ENCODE measurements at places on chromosomes 11 and 22. TPM values are rescaled to one million over a fixed set of nuclear protein-coding genes. Genes with fewer than 3 reads are reported as not detected.

DNA sequence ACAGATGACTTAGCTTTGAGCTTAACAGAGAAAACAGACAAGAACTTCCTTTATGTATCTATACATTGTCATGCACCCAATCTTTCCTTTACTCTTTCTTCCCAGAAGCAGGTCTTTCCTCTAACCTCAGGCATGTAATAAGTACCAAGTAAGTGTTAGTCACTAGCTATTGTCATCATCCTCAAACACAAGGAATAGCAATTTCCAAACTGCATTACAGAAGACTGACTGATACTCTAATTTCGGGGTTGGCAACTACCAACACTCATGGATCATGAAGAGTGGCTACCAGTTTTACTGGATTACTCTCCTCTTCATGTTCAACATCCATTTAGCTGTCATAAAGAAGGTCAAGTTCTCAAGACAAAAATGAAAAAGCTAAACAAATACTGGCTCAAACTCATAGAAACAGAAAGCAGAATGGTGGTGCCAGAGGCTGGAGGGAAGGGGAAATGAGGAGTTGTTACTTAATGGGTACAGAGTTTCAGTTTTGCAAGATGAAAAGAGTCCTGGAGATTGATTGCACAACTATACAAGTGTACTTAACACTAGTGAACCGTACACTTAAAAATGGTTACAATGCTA lies 111.6 kb downstream of the SIK3 start:
- DNase-seq: no peak

DNA sequence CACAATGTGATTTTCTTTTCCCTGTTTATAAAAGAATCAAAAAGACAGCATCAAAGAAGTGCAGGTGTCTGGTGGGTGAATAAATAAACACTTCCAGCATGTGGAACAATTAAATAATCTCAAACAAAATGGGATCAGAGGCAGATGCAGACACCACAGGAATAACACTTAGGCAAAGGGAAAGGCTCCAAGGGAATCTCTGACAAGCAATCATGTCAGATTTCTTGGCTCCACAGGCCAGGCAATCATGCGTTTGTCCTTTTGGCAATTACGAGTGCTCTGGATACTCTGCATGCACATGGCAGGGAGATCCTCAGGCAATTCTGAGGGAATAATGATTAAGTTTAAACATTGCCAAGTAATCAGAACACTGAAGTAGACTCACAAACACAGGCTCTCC lies 403.5 kb upstream of the LUZP2 start:
- no peak for DNase-seq

DNA sequence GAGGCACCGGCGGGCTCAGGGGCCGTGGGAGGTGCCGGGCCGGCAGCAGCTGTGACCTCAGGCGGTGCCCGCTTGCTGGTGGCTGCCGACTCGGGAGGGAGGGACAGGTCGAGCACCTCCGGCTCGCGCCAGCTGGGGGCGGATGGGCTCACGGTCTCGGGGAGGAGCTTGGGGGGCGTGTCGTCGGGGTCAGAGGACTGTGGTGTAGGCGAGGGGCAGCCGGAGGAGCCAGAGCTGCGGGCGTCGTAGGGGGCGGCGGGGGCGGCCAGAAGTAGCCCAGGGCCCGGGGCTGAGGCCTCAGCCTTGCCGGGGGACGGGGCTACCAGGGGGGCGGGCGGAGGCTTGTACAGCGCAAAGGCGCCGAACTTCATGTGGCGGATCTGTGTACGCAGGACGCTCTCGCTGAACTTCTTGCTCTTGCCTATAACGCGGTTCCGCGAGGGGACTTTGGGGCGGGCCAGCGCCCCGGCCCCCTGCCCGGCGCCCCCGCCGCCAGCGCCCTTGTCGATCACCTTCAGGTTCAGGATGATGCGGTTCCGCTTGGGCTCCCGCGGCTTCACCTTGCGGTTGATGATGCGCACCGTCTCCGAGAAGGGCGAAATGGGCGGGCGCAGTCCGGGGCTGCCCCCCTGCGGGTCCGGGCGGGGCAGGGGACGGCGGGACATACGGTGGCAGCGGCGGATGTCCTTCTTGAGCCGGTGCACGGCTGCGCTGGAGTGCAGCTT lies 5.5 kb downstream of the CBX6 start:
- DNase-seq: peak; percentile 27

- DNase-seq: no peak
Measured at GRCh38 chr22:40605761-40606160, 30.8 kb downstream of the MRTFA start.

SHANK3 gene
- 98.4 TPM for total RNA-seq

CD248 gene
- 2.4 TPM for total RNA-seq

PATZ1 gene
- total RNA-seq: 21.5 TPM

TIMM8B gene
- 38.2 TPM for total RNA-seq

CRYBA4 gene
- total RNA-seq: not detected

DNA sequence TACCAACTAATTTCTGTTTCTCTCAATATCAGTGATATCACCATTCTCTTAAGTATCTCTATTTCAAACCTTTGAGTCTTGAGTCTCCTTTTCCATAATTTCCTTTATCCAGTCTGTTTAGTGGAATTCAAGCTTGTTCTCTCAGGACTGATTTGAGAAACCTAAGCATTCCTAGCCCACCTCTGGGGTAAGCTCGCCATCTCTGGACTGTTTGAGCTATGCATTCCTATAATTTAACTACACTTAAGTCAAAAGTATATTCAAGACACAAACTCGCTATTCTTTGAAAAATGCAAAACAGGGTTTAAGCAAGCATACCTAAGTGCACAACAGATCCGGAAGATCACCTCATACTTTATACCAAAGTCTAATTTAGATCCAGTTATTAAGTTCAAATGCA lies 2.1 kb upstream of the DLAT start:
- DNase-seq: no peak

DNA sequence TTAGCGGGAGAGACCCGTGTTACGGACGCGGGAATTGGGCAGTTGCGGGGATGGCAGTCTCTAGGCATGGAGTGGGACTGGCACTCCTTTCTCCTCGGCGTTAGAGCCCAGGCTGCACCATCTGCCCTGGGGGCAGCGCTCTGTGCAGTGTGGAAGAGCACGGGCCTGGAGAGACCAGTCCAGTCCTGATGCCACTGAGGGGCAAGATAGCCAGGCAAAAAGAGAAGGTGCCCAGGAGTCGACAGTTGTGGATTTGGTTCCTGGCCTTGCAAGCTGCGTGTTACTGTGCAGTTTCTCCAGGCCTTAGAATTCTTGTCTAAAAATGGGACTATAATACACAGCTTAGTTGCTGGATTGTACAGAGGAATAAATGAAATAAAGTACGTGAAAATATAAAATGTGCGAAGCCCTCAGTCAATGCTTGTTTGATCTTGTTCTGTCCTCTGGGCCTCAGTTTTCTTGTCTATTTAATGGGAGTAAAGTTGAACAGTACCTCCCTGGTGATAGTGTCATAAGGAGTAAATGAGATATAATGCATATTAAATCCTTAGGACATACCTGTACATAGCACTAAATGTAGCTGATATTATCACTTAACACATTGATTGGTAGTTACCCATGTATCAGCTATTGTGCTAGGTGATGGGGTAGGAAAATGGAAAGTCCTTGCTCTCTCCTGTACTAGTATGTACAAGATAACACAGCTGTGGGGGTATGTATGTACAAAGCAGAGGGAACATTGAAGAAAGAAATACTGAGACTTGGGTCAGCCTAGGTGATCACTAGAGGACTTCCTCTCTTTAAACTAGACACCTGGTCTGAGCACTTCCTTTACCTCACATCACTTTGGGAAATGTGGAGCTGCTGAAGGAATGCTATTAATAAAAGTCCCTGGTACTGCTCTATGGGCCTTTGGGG lies 1.2 kb downstream of the ATXN10 start:
- DNase-seq: no peak

OR5B21 gene
- total RNA-seq: 0.56 TPM

- DNase-seq: peak; percentile 23
Measured at GRCh38 chr22:48871176-48871840, 956.4 kb downstream of the BRD1 start.

DNA sequence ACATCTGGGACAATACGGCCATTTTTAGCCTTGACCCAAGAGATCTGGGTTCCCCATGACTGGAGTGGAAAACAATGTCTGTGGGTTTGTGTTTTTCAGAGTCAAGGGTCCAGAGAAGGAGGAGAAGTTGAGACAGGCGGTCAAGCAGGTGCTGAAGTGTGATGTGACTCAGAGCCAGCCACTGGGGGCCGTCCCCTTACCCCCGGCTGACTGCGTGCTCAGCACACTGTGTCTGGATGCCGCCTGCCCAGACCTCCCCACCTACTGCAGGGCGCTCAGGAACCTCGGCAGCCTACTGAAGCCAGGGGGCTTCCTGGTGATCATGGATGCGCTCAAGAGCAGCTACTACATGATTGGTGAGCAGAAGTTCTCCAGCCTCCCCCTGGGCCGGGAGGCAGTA lies 15.7 kb downstream of the NNMT start:
- no peak for DNase-seq

DNA sequence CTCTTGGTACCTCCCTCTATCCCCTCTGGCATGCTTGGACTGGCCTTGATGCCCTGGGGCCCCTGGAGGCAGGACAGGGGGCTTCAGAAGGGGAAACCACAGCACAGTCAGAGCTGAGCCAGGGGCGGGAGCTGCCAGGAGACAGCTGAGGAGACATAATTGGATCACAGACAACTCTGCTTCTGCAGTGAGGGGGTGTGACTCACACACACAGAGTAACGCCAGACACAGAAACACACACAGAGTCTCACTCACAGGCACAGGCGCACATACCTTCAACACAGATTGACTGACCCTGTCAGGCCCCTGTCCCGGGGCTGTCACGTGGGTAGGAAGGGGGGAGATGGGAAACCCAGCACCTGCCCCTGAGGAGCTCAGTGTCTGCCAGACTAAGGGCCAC lies 20.6 kb downstream of the STARD10 start:
- DNase-seq: peak; percentile 54

GRCh38 chr11:116938471-116939070 lies 101.1 kb upstream of the APOA1 start:
- no peak for DNase-seq

MADD gene
- 181 TPM for total RNA-seq

DNA sequence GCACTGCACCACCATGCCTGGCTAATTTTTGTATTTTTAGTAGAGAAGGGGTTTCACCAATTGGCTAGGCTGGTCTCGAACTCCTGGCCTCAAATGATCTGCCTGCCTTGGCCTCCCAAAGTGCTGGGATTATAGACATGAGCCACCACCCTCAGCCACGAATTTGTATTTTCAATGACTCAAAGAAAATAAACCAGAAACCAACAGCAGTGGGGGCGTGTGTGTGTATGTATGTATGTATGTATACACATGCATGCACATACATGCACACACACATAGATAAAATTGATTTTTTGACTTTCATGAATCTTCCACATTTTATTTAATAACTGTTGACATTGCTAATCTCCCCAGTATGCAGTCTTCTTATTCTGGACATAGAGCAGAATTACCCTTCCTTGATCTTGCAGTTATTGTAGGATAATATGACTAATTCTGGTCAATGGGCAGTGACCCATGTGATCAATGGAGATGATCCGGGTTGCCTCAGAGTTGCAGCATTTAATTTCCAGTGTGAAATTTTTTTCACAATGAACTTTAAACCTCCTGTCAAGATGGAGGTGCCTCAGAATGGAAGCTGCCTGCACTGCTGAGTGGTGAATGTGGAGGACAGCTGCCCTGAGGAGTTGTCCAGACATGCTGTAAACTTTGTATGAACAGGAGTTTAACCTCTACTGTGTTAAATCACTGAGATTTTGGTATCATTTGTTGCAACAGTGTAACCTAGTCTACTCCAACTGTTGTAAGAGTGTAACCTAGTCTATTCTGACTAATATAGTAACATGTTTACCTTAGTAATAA lies 12.8 kb upstream of the PTPN5 start:
- DNase-seq: no peak

CEND1 gene
- 180 TPM for total RNA-seq

GRCh38 chr22:46076651-46077339 lies 73.5 kb upstream of the PPARA start:
- DNase-seq: peak; percentile 60

MS4A4E gene
- 1.5 TPM for total RNA-seq

GRCh38 chr11:62445314-62445740 lies 26.5 kb downstream of the SCGB1A1 start:
- peak; percentile 27 for DNase-seq

OR6A2 gene
- 1.4 TPM for total RNA-seq

- DNase-seq: no peak
Measured at GRCh38 chr11:8386134-8386864, 122.6 kb upstream of the LMO1 start.

- no peak for DNase-seq
Measured at GRCh38 chr11:72826191-72826941, 12.2 kb downstream of the ATG16L2 start.

DNA sequence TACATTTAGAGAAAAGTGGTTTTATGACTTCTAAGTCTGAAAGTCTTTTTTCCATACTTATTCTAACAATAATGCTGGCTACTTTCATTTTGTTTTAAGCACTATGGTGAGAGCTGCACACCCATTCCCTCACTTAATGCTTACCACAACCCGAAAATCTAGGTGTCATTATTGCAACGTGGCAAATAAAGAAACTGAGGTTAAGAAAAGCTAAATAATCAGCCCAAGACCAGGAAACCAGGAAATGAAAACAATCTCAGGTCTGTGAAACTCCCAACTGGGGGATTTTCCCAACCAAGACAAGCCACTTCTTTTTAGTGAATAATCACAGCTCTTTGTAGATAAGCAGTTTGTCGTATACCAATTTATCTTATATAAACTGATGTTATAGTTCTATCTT lies 126.3 kb downstream of the SLC1A2 start:
- no peak for DNase-seq

TXN2 gene
- 61.0 TPM for total RNA-seq

DUSP18 gene
- 11.3 TPM for total RNA-seq

GRCh38 chr11:15845261-15845660 lies 511.1 kb downstream of the SOX6 start:
- DNase-seq: peak; percentile 66

- no peak for DNase-seq
Measured at GRCh38 chr11:2289859-2290258, 11.9 kb downstream of the C11orf21 start.

MRGPRX3 gene
- total RNA-seq: not detected

ELMOD1 gene
- 114 TPM for total RNA-seq

Data from dorsolateral prefrontal cortex (tissue), 122 donors.